Transverse colon (tissue), 4 donors: ENCODE measurements at places on chromosomes 4 and X. TPM values are rescaled to one million over a fixed set of nuclear protein-coding genes. Genes with fewer than 3 reads are reported as not detected.

- H3K4me3 ChIP-seq = no peak overlapping the region
- no peaks in the 10 kb centered on the region for H3K4me1 ChIP-seq
- peak; percentile 54 for DNase-seq
- no peak overlapping the region for H3K27ac ChIP-seq
- H3K27me3 ChIP-seq = no peaks in the 10 kb centered on the region
These were observed 18.2 kb upstream of the ABLIM2 start for GRCh38 chr4:8176547-8177399.

DNA sequence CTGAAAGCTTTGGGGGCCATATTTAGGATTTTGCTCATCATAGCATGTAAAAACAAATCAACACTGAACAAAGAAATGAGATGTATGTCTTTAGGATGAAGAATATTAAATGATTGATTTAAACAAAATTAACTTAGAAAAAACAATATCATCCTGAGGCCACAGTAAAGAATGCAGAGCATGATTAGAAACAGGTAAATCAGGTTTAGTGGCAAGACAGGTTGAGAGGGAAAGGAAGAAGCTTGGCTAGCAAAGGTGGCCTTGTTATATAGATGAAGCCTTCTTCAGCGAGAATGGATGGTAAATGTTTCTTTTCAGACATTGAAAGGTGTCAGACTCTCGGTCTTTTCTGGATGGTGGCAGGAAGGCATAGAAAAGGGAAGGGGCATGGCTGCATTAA, 11.9 kb upstream of the MAGEB16 start:
- H3K36me3 ChIP-seq = no peaks in the 10 kb centered on the region
- no peaks in the 10 kb centered on the region for H3K27me3 ChIP-seq
- no peak overlapping the region for H3K4me3 ChIP-seq
- H3K4me1 ChIP-seq = no peaks in the 10 kb centered on the region
- H3K27ac ChIP-seq = no peak overlapping the region

GRCh38 chrX:24243692-24244091, 70.2 kb downstream of the SUPT20HL2 start:
- H3K27ac ChIP-seq = no peak overlapping the region
- H3K27me3 ChIP-seq = no peaks in the 10 kb centered on the region
- no peak overlapping the region for H3K4me3 ChIP-seq
- H3K36me3 ChIP-seq = no peaks in the 10 kb centered on the region

DNA sequence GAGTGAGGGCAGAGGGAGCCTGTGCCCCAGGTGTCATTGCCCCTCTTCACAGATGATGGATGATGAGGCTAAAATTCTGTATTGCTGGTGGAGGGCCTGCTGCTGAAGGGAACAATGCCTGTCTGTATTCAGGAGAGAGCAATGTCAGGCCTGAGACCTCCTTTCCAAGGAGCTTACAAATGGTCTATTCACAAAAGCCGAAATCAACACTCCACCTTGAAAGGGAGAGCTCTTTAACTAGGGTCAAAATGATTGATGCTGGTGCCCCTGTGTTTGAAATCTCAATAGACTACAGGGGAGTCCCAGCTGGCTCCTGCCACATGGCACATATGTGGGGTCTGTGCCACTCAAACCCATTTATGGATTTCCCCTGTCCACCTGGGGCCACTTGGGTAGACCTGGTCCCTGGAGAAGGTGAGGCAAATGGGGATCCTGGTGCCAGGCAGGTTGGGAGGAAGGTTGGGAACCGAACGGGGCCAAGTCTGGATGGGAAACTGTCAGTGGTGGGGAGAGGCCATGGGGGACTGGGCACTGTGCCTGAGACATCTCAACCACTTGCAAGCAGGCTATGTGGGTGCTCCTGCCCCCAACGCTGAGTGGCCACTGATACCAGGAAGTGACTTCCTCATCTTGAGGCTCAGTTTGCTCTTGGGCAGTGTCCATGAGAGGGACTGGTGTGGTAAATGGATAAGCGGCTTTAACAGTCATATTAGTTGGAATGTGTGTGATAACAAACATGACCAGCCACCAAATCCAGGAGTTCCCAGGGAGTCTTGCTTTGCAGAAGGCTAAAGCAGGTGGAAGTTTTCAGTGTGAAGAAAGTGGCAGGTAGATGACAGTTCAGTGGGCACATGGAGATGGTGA, 223.8 kb upstream of the PSAPL1 start:
- no peaks in the 10 kb centered on the region for H3K36me3 ChIP-seq
- H3K27me3 ChIP-seq = no peaks in the 10 kb centered on the region
- H3K4me1 ChIP-seq = no peaks in the 10 kb centered on the region
- H3K4me3 ChIP-seq = no peak overlapping the region

DNA sequence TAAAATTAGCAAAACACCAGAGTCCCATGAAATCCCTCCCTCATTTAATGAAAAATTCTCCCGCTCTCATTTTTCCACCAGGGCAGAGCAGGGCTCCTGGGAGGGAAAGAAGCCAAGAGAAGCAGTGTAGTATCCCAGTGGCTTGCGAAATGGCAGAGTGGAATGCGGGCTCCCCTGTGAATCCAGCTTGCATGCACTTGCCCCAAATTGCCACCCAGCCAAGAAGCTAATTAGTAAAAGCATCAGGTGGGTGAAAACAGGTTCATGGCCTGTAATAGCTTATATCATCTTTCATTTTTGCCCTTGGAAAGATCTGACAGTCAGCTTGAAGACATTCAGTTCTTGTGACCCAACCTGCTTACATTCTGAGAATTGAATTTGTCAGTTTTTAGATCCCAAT, 10.1 kb downstream of the AMOT start:
- H3K36me3 ChIP-seq = no peaks in the 10 kb centered on the region
- no peaks in the 10 kb centered on the region for H3K27me3 ChIP-seq
- no peaks in the 10 kb centered on the region for H3K4me1 ChIP-seq
- H3K27ac ChIP-seq = no peak overlapping the region

Gene RAP2C
- 16.9 TPM for total RNA-seq
